ENCODE measurements at places on chromosomes 16 and 17.

DNA sequence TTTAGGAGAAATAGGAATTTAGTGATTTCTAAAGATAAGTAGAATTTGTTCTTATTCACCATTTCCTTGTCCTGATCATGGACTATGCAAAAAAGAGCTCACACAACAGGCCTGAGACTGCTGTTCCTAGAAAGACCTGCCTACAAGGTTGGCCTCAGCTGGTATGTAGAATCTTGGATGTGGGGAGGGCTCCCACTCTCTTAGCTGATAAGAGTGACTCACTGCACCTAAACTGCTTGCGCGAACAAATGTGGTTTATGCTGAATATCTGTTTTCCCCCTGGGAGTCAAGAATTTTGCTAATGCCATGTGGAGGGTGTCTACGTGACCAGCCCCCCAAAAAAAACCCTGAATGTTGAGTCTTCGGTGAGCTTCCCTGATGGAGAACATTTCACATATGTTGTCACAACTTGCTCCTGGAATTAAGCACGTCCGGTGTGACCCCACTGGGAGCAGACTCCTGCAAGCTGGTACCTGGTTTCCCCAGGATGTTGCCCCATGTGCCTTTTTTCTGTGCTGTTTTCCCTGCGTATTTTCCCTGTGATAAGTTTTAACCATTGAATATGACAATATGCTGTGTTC lies 68.8 kb upstream of the HSBP1 start:
- DNase-seq, result no peak

GRCh38 chr17:57288773-57289121 lies 32.4 kb downstream of the MSI2 start:
- DNase-seq, result no peak

- DNase-seq, result no peak
Measured at GRCh38 chr16:19008245-19009169, 24.8 kb downstream of the TMC7 start.

DNA sequence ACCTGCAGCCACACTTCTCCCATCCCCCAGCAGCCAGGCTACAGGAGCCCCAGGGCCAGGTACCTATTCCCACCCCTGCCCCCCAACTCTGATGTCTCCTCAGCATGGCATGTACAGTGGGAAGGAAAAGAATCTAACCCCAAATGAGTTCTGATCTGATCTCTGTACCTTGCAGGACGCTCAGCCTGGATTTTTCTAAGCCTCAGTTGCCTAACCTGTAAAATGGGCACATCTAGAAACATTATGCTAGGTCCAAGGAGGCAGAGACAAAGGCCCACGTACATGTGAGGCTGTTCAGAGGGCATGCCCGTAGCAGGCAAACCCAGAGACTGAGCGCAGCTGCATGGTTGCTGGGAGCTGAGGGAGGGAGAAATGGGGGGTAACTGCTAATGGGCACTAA lies 35.1 kb downstream of the SLC38A8 start:
- no peak for DNase-seq

GRCh38 chr17:12865769-12866168 lies 76.5 kb downstream of the ARHGAP44 start:
- no peak for DNase-seq

DNA sequence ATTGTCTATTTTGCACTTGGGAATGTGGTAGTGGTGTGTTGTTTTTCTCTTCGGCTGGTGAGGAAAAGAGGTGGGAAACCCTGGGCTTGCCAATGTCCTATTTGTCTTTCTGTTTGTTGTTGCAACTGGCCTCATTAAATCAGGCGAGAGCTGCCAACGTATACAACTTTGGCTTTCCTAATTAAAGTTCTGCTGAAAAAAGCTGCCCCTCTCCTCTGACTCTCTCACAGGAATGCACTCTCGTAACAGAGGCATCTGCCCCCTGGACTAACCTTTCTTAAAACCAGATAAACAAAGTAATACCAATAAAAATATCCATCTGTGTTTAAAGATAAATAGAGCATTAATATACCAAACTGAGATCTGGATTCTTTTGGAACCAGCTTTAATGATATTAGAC lies 7.8 kb downstream of the CDRT15 start:
- DNase-seq, result no peak

DNA sequence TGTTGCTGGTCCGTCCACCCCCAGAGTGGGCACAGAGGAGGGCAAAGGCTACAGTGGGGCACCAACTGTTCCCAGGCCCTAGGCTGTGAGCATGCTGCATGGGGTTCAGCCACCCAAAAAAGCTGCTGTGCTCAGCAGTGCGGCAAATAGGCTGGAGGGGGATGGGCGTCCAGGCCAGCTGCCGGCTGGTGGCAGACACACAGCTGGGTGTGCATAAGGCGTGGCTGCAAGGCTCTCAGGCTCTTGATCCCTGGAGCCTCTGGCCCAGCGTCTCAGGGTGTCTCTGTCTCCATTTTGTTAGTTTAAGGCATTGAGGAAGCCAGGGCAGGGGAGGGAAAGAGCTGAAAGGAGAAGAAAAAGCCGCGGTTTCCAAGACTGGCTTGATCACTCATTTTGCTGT lies 8.8 kb downstream of the RPL19 start:
- DNase-seq, result no peak

DNA sequence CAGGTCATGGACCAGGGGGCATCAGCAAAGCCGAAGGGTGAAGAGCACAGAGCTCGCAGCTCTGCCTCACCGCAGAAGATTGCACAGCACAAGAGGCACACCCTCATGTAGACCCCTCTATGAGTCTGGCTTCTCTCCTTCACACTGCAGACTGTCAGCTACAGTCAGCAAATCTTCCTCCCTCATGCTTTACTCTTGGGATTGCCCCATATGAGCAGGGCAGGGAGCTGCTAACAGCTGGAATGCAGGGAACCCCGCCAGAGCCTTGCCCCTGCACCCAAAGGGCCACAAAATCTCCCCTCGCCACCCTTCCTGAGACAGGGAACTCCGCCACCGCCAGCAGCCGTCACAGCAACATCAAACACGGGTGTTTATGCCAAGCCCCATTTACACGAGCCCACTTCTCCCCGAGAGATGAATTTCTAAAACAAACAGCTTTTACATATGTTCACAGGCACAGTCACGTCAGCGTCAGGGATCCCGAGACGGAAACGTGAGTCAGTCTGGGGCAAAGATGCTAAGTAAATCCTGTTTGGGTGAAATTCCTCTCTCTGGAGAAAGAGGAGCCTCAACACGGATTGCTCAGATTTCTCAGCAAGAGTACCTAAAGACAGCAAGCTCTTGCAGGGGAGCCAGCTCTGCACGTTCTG lies 121.9 kb downstream of the CDYL2 start:
- DNase-seq, result no peak

GRCh38 chr16:19601083-19601976 lies 45.8 kb downstream of the VPS35L start:
- DNase-seq, result peak; percentile 24
